Kidney (tissue), 22 donors: ENCODE measurements at places on chromosomes 3 and 15. TPM values are rescaled to one million over a fixed set of nuclear protein-coding genes. Genes with fewer than 3 reads are reported as not detected.

Gene ZNF662
- 12.8 TPM for total RNA-seq

GRCh38 chr3:69579306-69580041 lies 159.8 kb upstream of the MITF start:
- no peaks in the 10 kb centered on the region for H3K36me3 ChIP-seq
- H3K27ac ChIP-seq, result no peak overlapping the region
- no peak overlapping the region for H3K4me3 ChIP-seq
- peak; percentile 57 for DNase-seq
- no peaks in the 10 kb centered on the region for H3K4me1 ChIP-seq

Gene TRIM69
- 29.6 TPM for total RNA-seq

DNA sequence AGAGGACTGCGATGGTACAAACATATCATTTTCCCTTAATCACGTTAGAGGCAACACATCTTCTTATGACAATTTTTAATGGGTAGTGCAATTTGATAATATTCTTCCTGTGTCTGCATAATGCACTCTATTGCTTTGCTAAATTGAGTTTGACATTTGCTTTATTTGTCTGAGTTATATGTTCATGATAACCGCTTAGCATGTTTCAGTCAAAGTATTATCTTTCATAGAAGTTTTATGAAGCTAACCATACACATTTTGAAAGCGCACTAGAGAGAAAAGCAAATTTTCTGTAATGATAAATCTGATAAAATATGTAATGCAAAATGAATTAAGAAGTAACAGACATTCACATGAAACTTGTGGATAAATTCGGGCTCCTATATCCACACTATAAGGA lies 1276.9 kb downstream of the ZPLD1 start:
- no peak for DNase-seq
- no peaks in the 10 kb centered on the region for H3K4me1 ChIP-seq
- H3K36me3 ChIP-seq, result no peaks in the 10 kb centered on the region
- no peak overlapping the region for H3K4me3 ChIP-seq

- H3K4me3 ChIP-seq, result no peak overlapping the region
- H3K27me3 ChIP-seq, result no peaks in the 10 kb centered on the region
- H3K36me3 ChIP-seq, result no peaks in the 10 kb centered on the region
- no peaks in the 10 kb centered on the region for H3K4me1 ChIP-seq
- DNase-seq, result no peak
These were observed 13.7 kb downstream of the OXTR start for GRCh38 chr3:8755564-8756237.

Gene ITPKA
- 0.66 TPM for total RNA-seq

GRCh38 chr15:70056091-70056680 lies 41.5 kb downstream of the TLE3 start:
- peaks cover 60% of the 10 kb centered on the region for H3K36me3 ChIP-seq
- peaks cover under 1% of the 10 kb centered on the region for H3K4me1 ChIP-seq
- no peak for DNase-seq
- no peak overlapping the region for H3K27ac ChIP-seq
- H3K27me3 ChIP-seq, result no peaks in the 10 kb centered on the region

DNA sequence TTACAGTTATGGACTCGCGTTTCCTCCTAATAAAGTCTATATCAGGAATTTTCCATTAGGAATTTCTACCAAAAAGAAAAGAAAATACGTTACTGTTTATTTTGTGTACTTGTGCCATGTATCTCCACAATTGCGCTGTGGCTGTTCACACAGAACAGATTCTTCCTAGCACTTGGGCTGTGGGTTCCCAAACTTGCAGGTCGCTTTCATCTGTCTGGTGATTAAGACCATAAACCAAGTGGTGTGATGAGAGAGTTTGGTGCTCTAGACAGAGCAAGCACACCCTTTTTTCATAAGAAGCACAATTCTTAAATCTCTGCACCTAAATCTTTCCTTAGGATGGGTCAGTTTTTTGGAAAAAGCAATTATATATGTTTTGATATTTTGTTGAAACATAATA lies 203.3 kb downstream of the TP63 start:
- H3K4me3 ChIP-seq, result no peak overlapping the region
- no peaks in the 10 kb centered on the region for H3K27me3 ChIP-seq
- no peak overlapping the region for H3K27ac ChIP-seq

DNA sequence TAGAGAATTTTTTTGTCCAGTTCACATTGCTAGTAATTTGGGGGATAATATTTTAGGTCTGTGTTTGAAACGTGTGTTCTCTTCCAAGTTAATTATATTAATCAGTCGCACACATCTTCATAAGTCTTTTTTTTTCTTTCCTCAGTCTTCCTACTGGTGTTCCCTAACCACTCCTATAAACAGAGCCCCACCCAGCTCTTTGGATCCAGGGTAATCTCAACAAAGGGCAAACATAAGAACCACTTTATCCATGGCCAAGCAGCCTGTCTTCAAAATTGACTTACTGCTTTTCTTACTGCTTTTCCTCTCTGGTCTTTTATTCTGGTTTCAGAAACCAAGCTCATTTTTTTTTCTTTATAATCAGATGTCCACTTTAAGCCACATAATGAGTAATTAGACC lies 266.8 kb upstream of the NECTIN3 start:
- H3K4me1 ChIP-seq, result no peaks in the 10 kb centered on the region
- DNase-seq, result no peak
- no peaks in the 10 kb centered on the region for H3K36me3 ChIP-seq
- no peak overlapping the region for H3K27ac ChIP-seq
- no peaks in the 10 kb centered on the region for H3K27me3 ChIP-seq

Gene PLXNB1
- 224 TPM for total RNA-seq

DNA sequence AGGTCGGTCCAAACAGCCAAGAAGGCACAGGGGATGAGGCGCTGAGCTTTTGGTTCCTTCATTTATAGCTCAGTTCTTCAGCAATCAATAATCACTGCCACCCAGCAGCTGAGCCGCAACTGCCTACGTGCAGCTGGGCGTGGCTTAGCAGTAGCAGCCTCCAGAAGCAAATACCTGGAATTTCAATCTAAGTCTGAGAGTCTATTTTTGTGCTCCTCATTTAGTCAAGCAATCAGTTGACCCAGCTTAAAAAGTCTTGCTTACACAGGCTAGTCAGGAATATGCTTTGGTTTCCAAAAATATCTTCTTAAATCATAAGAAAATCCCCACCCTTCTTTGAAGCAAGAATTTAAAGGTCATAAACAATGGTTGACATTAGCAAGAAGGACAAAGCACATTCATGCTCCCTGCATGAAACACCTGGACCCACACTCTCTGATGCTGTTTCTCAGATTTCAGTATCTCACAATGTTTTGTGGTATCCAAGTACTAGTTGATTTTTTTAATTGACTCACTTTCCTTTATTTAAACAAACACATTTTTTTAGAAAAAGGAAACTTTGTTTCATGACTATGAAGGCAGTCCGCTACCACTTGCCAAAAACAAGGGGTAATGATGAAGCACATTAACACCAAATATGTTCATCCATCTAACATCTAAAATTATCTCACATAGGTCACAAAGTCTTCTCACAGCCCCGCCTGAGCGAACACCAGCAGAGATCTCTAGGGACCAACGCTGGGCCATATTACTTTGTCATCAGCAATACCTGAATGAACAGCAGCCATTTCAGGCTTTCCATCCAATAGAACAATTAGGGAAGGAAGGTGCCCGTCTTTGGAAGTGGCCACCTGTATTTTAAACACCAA lies 106.1 kb downstream of the OXNAD1 start:
- H3K27ac ChIP-seq, result no peak overlapping the region
- no peak overlapping the region for H3K4me3 ChIP-seq
- H3K36me3 ChIP-seq, result no peaks in the 10 kb centered on the region
- no peak for DNase-seq
- H3K4me1 ChIP-seq, result peaks cover 22% of the 10 kb centered on the region

- no peak for DNase-seq
- peaks cover 2% of the 10 kb centered on the region for H3K4me1 ChIP-seq
- no peaks in the 10 kb centered on the region for H3K36me3 ChIP-seq
- no peaks in the 10 kb centered on the region for H3K27me3 ChIP-seq
These were observed 25.2 kb upstream of the MAGEF1 start for GRCh38 chr3:184737063-184737462.

Gene WDR93
- 2.5 TPM for total RNA-seq

Gene SPESP1
- total RNA-seq, result 4.1 TPM

Gene ARPC4
- total RNA-seq, result 164 TPM

Gene C3orf22
- total RNA-seq, result not detected

DNA sequence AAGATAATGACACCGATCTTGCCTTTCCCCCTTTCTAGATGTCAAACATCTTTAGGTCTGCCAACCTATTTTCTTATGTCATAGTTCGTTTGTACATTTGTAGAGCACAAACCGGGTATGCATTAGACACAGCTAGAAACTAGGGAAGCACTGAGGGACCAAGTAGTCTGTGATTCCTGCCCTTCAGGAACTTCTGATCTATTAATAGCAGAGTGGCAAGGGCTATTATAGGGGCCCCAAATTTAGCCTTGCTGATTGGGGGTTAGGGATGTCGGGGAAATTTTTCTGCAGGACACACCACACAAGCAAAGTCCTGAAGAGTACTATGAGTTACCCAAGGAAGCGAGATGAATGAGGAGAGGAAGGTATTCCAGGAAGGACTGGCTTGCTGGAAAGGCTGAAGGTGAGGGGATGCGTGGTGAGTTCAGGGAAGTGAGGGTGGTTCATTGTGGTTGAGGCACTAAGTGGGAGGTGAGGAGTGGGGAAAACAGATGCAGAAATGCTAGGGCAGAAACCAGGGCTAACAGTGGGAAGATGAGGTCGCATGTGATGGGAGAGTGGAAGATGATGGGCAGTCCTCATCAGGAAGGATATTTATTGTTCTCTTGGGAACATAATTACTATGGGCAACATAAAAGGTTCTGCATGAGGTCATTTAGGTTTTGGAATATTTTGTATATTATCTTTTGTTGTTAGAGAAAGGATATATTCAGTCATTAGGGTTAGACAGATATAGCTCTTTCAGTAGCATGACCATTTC lies 144.3 kb downstream of the CMSS1 start:
- no peak for DNase-seq
- H3K4me3 ChIP-seq, result no peak overlapping the region
- no peaks in the 10 kb centered on the region for H3K4me1 ChIP-seq
- no peak overlapping the region for H3K27ac ChIP-seq
- H3K27me3 ChIP-seq, result no peaks in the 10 kb centered on the region
- no peaks in the 10 kb centered on the region for H3K36me3 ChIP-seq

Gene STAB1
- 379 TPM for total RNA-seq

DNA sequence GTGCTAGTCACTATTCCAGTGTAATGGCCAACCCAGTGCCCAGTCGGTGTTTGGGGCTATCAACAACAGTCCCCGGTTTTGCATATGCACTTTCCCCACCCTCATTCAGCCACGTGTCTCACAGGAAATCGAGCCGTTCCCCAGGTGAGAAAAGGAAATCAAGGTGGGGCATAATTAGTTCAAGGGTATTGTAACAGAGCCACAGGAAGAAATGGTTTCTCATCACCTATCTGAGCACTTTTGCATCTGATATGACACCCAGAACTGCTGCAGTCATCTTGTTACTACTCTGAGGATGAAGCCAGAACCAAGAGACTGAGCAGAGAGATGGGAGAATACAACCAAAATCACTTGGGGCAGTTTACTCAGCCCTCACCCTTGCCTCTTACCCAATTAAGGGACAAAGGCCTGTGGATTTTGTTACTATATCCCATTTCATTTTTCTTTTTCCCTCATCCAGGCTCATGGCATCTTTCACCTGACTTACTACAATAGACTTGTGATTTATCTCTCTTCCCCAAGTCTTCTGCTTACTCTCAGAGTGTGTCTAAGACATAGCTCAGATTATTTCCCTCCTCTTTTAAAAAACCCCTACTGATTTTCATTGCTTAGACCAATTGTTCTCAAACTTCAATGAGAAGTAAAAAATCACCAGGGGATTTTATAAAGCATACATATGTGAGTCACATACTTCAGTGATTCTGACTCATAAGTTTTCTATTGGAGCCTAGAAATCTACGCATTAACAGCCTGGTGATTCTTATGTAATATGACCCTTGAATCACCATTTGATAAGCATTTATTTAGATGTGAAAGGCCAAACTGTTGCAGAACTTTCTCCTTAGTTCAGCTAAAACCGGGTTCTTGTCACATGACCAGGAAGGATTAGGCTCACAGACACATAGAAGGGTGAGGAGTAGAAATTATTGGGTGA lies 40.5 kb downstream of the TRAT1 start:
- H3K4me3 ChIP-seq, result no peak overlapping the region
- DNase-seq, result no peak
- H3K27ac ChIP-seq, result no peak overlapping the region
- H3K36me3 ChIP-seq, result no peaks in the 10 kb centered on the region
- no peaks in the 10 kb centered on the region for H3K4me1 ChIP-seq

Gene MYZAP
- 3.3 TPM for total RNA-seq

- H3K4me1 ChIP-seq, result no peaks in the 10 kb centered on the region
- H3K4me3 ChIP-seq, result no peak overlapping the region
- H3K36me3 ChIP-seq, result no peaks in the 10 kb centered on the region
- H3K27ac ChIP-seq, result no peak overlapping the region
These were observed 105.7 kb downstream of the MBNL1 start for GRCh38 chr3:152374262-152374990.

Gene OIP5
- 0.94 TPM for total RNA-seq

DNA sequence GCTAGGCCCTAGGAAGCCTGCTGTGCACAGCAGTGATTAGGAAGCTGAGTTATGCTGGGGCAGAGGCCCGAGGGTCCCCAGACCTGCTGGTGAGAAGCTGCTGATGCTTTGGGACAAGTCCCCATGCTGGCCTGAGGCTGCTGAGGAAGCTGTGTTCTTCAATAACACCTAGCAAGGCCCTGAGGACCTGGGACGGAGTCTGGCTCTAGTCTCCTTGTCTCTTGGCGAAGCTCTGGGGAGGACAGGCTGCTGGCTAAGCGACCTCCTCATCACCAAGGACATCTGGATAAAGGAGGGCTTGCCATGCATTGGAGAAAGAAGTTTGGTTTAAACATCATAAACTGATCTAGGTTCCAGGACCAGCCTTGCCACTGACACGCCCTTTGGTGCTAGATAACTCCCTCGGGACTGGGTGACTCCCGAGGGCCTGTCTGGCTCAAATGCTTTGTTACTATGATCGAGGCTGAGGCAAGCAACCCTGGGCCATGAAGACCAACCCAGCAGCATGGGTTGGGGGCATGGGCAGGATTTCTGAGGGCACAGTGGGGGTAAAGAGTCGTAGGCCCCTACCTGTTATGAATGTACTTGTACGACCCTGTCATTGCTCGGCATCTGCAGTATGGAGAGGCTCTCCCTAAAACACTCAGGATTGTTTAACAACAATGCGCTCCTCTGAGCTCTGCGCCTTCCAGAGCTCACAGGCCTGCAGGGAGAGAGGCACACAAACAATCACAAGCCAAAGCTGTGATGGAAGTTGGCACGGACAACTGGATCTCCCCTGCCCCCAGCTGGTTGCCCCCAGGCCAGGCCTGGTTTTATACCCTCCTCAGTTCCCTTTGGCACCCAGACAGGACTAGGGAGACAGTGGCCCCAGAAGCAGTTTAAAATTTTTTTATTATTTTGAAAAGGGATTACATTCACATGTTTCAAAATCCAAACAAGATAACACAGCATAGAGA lies 64.4 kb downstream of the LINGO1 start:
- no peak overlapping the region for H3K4me3 ChIP-seq
- no peaks in the 10 kb centered on the region for H3K4me1 ChIP-seq
- no peaks in the 10 kb centered on the region for H3K27me3 ChIP-seq
- H3K36me3 ChIP-seq, result no peaks in the 10 kb centered on the region

Gene AP3B2
- total RNA-seq, result 4.7 TPM
